HT-29 (cell line): ENCODE measurements at places on chromosomes 5 and 9. TPM values are rescaled to one million over a fixed set of nuclear protein-coding genes. Genes with fewer than 3 reads are reported as not detected.
A peak's percentile ranks its signal among the peaks of the same experiment; 100 is the strongest.

MEGF10 gene
- total RNA-seq = not detected in 2 replicates

TIMD4 gene
- total RNA-seq = not detected in 2 replicates

MSANTD3 gene
- 16.5 and 18.6 TPM in 2 replicates for total RNA-seq

INSL4 gene
- total RNA-seq = 0.20 TPM in 1 of 2 replicates, not detected in the other

ZNG1F gene
- 2.3 and 6.4 TPM in 2 replicates for total RNA-seq

DNA sequence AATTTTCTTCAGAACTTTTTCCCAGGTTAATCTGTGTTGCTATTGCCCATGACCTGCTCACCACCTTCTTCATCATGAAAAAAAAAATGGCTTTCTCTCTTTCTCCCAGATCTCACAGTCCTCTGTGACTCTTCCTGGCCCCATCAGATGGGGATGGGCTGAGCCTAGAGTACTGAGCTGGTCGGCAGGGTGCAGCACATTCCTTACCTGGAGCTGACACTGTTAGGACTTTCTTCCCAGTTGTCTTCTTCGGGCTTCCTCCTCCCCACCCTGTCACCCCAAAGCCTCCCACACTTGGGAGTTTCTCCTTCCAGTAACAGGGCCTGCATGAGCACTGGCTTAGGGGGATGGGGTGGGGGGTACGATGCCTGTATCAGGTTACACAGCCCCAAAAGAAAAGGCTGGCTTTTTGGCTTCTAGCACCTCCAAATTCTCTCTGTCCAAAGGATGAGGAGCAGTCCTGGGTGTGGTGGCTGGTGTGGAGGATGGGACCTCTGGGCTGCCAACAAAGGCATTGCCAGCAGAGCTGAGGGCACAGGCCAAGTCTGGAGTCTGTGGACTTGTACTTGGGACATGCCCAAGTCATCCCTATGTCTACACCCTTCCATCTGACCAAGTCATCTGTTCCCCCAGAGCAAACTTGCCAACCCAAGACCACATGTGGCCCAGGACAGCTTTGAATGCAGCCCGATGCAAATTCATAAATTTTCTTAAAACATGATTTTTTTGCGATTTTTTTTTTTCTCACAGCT is 68.0 kb upstream of the HSPA9 start:
- no peak for DNase-seq

- no peak for DNase-seq
Observed at GRCh38 chr5:67240065-67240464, 43.5 kb upstream of the CD180 start.

- DNase-seq = no peak
Observed at GRCh38 chr9:74663439-74663838, 166.3 kb downstream of the RORB start.

GRCh38 chr9:76576344-76576743 is 117.4 kb downstream of the GCNT1 start:
- no peak for DNase-seq

- no peak for DNase-seq
Observed at GRCh38 chr5:176995122-176995490, 11.5 kb downstream of the UIMC1 start.

GRCh38 chr5:34467436-34467835 is 188.7 kb upstream of the RAI14 start:
- DNase-seq = no peak

DNA sequence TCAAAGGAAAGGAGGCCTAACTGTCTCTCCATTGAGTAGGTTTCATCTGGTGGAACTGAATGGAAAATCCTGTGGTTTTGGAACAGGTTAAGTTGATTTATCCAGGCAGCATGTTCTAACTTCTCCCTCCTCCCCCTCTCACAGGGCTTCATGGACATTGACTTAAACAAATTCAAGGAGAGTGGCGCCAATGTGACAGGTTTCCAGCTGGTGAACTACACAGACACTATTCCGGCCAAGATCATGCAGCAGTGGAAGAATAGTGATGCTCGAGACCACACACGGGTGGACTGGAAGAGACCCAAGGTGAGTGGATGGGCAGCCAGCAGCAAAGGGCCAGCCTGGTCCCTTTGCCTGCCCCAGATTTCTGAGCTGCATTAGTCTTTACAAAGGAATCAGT is 183.9 kb downstream of the GRIA1 start:
- DNase-seq = no peak

DNA sequence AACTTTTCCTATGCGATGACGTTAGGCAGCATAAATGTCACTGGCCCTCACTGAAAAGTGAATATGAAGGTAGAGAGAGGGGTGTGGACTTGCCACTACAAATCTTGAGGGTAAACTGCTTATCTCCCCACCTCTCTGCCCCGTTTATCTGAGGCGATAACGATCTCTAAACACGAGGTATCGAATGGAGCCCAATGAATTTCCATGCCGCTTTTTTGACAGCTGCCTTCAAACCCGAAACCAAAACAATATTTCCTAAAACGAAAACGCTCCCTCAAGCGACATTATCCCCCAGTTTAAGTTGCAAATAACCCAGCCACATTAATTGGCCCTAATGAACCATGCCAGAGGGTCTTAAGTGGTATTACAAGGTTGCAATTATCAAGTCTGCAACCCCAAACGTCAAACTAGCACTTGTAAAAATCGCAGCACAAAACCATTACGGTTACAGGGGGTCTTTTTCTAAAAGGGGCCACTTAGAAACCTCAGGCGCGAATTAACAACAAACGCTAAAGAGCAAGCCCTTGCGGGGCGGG is 1.4 kb downstream of the NR3C1 start:
- no peak for DNase-seq

GRCh38 chr9:136346157-136346481 is 17.4 kb downstream of the DNLZ start:
- no peak for DNase-seq

DNA sequence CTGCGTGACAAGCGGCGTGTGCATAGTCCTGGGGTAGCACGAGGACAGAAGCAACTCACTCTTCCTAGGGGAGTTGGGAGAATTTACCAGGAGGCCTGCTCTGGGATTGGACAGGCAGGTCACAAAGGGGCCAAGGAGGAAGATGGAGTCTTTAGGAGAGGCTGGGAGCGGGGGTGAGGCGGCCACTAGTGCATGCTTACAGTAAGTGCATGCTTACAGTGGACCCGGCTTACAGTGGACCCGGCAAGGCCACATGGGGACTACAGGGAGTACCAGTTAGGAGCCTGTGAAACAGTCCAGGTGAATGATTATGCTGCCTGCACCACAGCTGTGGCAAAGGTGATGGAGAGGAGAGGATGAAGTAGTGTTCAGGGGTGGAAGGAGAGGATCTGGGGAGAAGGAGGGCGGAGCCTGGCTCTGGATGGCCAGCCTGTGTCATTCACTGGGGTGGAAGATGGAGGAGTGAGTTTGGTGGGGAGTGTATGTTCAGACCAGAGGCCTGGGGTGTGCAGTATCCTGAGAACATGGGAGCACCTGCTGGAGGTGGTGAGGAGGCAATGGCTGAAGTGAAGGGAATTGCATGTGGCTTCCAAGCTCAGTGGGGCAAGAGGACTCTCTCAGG is 78.7 kb downstream of the CRB2 start:
- DNase-seq = peak; percentile 16

GRCh38 chr5:34611464-34612415 is 44.4 kb upstream of the RAI14 start:
- no peak for DNase-seq

DNA sequence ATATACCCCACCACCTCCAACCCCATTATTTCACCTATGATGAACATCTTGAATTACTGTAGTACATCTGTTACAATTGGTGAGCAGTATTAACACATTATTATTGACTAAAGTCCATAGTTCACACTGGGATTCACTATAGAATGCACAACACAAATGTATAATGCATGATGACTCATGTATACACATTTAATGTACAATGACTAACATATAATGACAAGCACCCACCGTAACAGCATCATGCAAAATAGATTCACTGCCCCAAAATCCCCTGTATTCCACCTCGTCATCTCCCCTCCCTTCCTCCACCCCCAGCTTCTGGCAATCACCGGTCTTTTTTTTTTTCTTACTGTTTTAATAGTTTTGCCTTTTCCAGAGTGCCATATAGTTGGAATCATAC is 47.1 kb upstream of the NEK6 start:
- DNase-seq = no peak
